Stimulated activated CD4-positive, alpha-beta T cell treated with anti-CD3 and anti-CD28 coated beads, Interleukin-12 subunit alpha, Interleukin-12 subunit beta, amount 100 ng/mL, for 4 hours (primary cell): ENCODE measurements at places on chromosomes 6 and 20.

GRCh38 chr6:108799354-108799717, 48.9 kb upstream of the ARMC2 start:
- no peak for DNase-seq

- no peak for DNase-seq
These were observed 28.8 kb downstream of the MTHFD1L start for GRCh38 chr6:150894191-150894744.

DNA sequence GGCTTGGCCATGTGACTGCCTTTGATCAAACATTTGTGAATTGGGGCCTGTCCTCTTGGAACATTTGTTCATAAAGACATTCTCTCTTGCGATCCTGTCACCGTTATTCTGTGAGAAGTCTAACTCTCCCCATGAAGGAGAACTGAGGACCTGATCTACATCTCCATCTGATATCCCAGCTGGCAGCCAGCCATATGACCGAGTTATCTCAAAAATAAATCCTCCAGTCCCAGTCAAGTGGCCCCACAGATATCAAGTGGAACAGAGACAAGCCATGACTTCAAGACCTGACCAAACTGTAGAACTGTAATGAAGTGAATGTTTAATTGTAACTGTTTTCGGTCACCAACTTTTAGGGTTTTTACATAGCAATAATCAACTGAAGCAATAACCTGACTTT, 25.7 kb downstream of the SNX3 start:
- no peak for DNase-seq

DNA sequence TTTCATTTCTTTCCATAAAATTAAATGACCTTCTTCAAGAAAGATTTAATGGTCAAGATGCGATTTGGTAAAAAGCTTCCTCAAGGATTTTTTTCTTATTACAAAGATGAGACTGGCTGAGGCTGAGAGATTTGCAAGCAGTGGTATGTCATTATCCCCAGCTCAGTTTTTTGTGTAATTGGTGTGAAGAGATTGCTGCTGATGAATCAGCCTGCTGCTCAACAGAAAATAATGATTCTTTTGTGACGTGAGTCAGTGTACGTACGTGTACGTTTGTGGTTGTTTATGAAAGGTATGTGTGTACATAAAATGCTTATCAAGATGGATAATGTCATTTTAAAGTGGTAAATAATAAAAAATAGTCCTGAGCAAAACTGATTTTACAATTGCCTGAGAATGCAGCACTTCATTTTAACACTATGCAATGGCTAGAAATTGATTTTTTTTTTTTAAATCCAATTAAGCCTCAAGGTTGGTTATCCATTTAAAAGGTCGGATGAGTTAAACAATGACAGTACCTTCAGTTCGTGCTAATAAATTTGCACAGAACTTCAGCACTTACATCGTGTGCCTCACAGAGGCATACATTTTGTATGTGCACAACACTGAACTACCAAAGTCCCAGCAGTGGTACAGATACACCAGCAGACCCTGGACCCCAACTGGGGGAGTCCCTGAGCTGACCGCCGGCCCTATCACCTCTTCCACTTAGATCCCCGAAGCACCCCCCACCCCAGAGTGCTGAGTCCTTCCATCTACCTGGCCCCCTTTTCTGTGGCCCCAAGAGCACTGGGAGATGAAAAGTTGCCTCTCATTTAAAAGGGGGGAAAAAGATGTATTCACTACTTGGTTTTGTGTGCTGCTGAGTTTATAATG, 9.7 kb upstream of the NPEPL1 start:
- DNase-seq: no peak

DNA sequence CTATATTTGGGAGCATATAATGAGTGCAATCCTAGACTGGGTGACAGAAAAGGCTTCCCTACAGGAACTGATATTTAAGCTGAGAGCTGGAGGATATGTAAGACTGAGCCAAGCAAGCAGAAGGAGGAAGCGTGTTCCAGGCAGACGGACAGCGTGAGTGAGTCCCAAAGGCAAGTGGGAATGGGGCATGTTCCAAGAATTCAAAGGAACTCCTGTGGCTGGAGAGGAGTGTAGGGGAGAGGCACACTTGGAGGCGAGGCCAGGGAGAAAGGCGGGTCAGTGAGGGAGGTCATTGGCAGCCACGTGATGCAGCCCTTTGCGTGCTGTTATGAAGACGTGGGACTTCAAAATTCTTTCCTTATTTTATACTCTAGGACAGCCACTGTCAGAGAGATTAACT, 27.9 kb upstream of the SGK1 start:
- no peak for DNase-seq

GRCh38 chr20:8587810-8588209, 455.7 kb downstream of the PLCB1 start:
- no peak for DNase-seq

DNA sequence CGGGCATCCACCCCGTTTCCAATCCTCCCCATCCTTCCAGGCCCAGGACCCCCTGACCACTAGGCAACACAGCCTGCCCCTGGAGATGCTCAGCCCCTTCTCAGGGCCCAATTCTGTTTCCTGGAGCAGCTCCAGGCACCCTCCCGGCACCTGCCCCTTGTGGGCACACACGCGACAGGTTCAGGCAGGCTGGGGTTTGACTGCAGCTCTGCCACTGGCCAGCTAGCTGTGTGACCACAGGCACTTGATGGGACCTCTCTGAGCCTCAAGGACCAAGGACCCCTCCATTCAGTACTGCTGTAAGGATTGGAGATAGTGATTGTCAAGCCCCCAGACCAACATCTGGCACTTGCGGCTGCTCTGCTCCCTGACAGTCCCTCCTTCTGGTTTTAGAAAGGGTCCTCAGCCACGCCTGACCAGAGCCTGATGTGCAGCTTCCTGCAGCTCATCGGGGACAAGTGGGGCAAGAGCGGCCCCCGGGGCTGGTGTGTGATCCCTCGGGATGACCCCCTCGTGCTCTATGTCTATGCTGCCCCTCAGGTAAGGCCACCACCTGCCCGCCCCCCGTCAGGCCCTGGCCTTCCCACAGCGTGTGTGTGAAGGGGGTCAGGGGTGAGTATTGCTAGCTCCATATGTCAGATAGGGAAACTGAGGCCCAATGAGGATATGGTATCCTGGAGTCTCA, 21.7 kb downstream of the FGD2 start:
- DNase-seq: no peak

GRCh38 chr6:3046295-3046694, 22.0 kb upstream of the RIPK1 start:
- DNase-seq: no peak

GRCh38 chr6:137305691-137306090, 86.5 kb upstream of the IFNGR1 start:
- DNase-seq: no peak

DNA sequence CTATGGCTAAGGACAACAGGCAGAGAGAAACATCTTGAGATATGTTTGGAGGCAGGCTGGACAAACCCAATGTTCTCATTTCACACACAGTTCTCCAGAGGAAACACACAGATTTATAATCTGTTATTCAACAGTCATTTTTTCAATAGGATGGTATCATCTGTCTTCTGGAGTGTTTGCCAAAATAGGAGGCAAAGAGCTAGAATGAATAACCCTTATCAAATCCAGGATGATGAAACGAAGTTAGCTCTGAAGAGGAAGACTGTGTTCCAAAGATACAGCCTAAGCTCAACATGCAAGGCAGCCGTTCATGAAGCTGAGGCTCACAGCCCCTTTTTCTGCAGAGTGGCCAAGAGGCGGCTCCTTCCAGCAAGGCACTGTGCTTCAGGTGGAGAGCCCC, 70.8 kb downstream of the PPP1R3G start:
- DNase-seq: no peak

- DNase-seq: no peak
These were observed 1219.0 kb upstream of the EYS start for GRCh38 chr6:66926060-66926459.

DNA sequence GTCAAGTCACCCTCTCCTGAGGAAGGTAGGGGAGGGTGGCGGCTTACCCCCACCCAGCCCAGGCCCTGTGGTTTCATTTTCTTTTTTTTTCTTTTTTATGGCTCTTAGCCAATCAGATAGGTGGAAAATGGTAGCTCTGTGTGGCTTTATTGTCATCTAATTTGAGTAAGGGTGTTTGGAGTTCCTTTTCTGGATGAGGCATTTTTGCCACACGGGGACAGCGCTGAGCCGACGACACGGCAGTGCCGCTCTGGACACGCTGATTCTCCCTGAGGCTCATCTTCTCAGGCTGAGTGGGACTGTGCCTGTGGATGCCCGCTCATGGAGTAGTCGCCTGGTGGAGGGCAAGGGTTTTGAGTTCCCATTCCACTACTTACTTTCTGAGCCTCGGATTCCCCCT, 37.6 kb upstream of the ANGPT4 start:
- no peak for DNase-seq

GRCh38 chr20:40959325-40960092, 69.1 kb upstream of the TOP1 start:
- no peak for DNase-seq

GRCh38 chr6:48959251-48960060, 503.6 kb downstream of the MMUT start:
- DNase-seq: no peak

- DNase-seq: no peak
These were observed 222.7 kb upstream of the GMDS start for GRCh38 chr6:2467929-2468600.

- DNase-seq: no peak
These were observed 25.0 kb upstream of the MTRF1L start for GRCh38 chr6:153027480-153027879.
